ENCODE measurements at places on chromosomes 12 and 14.

- no peak for DNase-seq
These were observed 151.0 kb upstream of the LMO3 start for GRCh38 chr12:16756833-16757555.

DNA sequence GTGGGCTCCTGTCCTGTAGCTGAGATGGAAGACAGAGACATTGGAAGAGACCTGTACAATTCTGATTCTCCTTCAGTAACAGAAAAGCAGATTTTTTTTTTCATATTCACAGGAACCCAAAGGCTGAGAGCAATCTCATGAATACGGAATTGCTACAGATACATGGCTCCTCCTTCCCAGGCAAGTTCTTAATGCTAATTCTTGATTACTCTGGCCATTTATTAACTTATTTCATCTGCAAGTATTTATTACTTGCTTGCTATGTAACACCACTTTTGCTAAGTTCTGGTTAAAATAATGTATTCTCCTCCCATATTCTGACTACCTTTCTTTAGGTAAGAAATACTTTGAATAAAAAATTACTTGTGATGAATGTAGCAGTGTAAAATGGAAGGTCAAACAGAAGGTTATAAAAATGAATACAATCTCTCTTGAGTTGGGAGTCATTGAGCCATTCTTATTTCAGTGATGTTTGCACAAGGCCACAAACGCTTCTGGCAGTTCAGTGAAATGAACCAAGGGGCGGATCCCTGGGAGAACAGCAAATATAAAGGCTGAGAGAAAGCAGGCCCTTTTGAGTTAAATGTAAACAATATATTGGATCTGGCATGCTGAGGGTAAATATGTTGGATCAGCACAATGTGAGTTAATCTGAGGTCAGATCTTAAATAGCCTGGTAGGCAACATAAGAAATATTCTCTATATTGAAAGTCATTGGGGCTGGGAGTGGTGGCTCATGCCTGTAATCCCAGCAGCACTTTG, 37.6 kb downstream of the MUCL1 start:
- no peak for DNase-seq

GRCh38 chr12:131460520-131460919, 250.4 kb upstream of the SFSWAP start:
- no peak for DNase-seq

DNA sequence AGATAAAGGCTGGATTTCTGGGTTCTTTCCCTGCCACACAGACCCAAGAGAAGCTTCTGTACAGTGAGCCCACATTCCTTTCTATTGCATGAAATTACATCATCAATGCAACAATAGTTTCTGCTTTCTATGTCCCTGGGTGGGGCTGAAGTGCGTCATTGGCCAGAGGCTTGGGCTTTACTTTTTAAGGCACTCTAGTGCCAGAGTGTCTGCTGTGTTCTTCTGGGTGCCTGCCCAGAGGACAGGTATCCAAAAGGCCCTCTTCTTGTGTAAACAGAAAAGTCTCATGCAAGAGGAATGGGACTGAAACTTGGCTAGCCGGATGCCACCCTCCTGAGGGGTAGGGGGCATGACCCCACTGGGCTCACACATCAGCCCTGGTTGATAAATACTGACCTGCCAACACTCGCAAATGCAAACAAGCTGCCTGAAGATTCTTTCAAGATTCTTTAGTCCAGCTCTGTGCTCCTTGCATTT, 5.9 kb downstream of the KRT86 start:
- DNase-seq = peak; percentile 91

DNA sequence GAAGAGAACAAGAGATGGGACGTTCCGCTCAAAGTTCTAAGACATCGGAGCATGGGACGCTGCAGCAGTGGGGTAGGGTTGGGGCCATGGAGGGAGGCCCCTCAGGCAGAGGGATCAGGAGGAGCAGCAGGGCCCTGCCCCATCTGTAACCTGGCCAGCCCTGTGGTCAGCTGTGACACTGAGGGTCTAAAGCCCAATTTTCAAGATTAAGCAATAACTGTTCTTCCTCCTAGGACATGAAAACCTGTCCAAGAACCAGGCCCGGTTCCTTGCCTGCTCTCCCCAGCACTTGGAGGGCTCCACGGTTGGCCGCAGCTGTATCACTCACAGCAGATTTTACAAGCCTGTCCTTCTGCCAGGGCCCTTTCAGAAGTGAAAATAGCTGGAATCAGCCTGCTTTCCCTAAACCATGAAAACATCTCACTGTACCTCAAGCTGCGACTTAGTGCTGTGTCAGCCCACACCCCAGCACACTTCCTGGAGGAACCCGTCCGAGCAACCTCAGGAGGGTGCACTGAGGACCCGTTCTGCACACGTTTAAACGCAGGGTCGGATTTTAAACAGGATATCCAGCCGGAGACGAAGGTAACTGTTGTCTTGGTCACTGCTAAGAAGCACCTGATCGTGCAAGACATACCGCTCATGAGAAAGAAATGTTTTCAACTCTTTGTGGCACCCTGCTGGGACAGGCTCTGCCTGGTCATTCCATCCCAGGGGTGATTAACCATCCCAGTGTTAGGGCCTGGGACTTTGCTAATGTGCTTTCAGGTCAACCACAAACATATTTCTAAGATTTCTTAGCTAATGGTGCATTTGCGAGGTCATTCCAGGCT, 201.9 kb upstream of the DIO3 start:
- no peak for DNase-seq

DNA sequence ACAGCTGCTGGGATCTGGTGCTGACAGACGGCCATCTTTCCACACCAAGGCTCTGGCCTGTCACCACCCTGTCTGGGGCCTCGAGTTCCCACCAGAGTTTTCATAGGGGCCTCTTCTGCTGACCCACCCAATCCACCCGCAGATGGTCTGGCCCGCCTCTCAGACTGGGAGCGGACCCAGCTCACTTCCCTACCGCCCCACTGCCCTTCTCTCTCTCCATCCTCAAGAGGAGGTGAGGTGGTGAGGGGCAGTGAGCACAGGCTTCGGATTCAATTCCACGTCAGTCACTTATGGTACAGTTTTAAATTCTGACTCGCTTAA, 12.3 kb upstream of the RPS6KL1 start:
- DNase-seq = no peak

GRCh38 chr12:70487440-70487839, 121.3 kb downstream of the KCNMB4 start:
- no peak for DNase-seq

Data from retinal pigment epithelial cell (primary cell).